Activated CD4-positive, CD25-positive, alpha-beta regulatory T cell treated with anti-CD3 and anti-CD28 coated beads, Interleukin-2, amount 50 U/mL, for 72 hours (primary cell): ENCODE measurements at places on chromosomes 1 and 21.

DNA sequence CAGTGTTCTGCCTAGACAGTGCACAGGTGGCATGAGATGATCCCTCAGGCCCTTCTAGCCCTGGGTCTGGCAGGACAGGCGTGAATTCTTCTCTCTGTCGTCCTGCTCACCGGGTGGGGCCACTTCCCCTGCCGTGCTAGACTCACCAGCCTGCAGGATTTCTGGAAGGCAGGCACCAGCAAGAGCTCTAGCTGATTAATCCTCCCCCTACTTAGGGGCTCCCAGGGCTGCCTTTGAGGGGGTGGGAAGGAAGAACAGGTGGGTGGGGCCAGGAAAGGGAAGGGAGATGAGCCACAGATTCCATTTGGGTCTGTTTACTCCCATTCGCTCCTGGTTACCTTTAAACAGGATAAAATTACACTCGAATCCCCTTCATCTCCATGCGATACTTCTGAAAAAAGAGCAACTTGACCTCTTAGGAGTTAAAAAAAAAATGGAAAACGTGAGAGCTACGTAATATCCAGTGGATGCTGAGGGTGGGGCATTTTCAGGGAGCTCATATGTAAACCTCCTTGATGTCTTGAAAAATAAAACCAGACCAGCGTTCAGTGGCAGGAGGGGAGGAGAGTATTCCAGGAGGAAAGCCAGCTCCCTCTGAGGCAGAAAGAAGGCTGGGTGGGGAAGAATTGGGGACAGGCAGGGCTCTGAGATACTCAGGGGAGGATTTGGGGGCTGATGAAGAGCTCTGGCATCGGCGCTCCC lies 665.5 kb downstream of the PTPRU start:
- DNase-seq = no peak

- DNase-seq = no peak
Observed at GRCh38 chr1:50566405-50566804, 143.2 kb upstream of the DMRTA2 start.

- no peak for DNase-seq
Observed at GRCh38 chr1:11391327-11391726, 87.6 kb upstream of the DISP3 start.

DNA sequence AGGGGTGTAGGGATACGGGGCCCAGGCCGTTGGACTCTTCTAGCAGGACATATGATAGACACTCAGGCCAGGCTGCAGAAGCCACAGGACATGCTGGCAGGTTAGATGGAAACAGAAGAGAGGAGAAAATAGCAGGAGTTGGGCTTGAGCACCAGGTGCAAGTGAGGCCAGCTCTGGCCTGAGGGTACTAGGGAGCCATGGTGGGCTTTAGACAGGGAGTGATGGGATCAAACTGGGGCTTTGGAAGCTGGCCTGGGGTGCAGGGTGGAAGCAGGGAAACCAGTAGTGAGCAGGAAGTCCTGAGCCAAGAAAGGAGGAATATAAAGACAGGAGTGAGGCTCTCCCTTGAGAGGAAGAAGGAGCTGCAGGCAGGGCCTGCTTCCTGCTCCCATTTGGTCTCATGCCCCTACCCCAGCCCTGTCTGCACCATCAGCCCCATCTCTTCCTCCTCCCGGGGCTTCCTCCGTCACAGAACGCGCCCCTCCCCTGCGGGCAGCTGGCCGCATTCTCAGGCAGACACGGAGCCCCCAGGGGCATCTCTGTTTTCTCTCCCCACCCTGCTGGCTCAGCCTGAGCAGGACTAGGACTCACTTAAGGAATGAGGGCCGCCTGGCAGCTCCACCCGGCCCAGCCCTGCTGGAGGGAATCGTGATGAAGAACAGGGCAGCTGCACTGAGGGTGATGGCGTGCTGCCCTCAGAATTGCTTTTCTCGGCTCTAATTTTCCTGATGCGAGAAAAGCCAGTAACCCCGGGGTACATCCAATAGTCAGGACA lies 165.5 kb upstream of the TMEM51 start:
- DNase-seq = no peak

- no peak for DNase-seq
Observed at GRCh38 chr1:248140846-248141245, 4.1 kb upstream of the OR2M5 start.

DNA sequence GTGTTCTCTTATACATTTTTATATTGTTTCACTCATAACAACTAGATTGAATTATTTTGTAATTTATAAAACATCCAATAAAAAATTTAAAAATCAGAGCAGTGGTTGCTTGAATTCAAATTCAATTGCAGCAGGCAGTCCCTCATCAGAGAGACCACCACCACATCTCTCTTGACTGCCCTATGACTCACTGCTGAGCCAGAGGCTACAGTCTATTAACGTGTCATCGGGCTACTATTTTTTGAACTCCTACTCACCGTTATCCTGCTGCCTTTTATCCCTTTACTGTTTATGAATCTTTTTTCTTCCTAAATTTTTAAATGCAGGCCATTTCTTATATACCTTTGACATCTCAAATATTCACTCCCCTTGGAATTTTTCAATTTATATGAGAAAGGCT lies 144.7 kb downstream of the BARHL2 start:
- no peak for DNase-seq
